ENCODE measurements at places on chromosomes 3 and 15.

DNA sequence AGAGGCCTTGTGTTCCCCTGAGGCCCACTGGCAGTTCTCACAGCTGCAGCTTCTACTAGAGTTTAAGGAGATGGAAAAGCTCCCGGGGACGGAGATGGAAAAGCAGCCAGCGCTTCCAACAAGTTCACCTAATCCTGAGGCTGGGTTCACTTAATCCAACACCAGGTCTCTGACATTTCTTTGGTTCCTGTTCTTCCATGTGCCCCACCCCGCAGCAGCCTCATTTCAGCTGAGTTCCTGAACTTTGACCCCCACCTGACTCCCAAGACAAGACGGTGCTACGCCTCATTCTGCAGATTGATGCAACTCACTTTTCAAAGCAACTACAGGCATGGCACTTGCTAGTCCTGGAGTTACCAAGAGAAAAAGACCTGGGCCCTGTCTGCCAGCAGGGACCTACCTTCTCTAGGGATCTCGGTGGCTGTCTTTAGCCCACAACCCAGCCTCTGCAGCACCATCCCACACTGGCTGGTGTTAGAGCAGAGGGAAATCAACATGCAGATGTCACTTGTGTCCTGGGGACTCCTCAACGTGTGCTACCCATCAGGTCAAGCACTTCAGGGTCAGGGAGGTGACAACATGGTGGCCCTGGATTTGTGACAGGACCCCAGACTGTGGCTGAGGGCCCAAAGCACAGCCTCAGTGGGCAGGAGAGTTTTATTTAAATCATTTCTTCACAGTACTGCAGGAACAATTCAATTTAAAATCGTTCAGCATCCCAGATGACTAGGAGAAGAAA, 406.1 kb downstream of the VPS13C start:
- no peak for DNase-seq

GRCh38 chr15:89566621-89567294, 8.5 kb upstream of the TICRR start:
- no peak for DNase-seq

DNA sequence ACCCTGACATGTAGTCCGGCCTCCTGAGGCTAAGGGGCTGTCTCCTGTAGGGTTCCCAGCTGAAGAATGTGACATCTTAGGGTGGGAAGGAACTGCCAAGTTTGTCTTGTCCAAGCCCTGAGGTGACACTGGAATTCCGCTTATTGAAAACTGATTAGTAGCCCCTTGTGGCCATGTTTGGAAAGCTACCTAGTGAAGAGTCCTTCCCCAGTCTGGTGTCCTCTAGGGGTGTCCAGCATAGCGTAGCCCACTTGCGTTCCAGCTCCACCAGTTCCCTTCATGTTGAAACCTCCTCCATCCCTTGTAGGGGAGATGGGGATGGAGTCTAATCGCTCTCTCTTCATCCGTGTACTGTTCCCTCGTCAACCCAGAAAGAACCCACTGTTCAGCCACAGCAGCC, 79.5 kb downstream of the CHDH start:
- DNase-seq = no peak

DNA sequence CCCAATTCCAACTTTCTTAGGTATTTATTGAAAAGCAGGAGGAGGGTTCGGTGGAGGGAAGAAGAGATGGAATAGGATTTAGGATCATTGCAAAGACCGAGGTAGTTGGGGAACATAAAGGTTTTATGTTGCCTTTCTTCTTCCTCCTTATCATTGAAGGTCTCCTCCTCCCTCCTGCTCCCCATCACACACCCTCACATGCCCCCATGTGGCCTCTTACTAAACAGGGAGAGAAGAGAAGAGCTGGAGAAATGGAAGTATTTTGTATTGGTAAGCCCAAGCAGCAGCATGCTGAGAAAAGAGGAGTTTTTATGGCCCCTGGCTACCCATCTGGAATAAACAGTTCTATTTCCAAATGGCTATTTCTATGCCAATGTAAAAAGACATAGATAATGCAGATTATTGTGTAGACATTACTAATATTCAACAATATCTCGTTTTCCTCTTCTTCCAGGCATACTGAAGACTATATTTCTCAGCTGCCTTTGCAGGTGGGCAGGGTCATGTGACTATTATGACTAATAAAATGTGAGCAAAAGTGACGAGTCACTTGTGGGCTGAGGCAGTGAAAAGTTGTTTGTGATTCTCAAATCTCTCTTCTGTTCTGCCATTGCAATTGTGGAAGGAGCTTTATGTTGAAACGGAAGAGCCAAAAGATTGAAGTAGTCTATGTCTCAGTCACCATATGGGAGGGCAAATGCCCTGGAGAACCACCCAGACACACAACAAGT, 5.2 kb upstream of the GPR176 start:
- no peak for DNase-seq
